B cell (primary cell): ENCODE measurements at places on chromosomes 16 and 17.
A peak's percentile ranks its signal among the peaks of the same experiment; 100 is the strongest.

GRCh38 chr16:63774302-63774701 lies 1347.6 kb downstream of the CDH11 start:
- no peak for DNase-seq

DNA sequence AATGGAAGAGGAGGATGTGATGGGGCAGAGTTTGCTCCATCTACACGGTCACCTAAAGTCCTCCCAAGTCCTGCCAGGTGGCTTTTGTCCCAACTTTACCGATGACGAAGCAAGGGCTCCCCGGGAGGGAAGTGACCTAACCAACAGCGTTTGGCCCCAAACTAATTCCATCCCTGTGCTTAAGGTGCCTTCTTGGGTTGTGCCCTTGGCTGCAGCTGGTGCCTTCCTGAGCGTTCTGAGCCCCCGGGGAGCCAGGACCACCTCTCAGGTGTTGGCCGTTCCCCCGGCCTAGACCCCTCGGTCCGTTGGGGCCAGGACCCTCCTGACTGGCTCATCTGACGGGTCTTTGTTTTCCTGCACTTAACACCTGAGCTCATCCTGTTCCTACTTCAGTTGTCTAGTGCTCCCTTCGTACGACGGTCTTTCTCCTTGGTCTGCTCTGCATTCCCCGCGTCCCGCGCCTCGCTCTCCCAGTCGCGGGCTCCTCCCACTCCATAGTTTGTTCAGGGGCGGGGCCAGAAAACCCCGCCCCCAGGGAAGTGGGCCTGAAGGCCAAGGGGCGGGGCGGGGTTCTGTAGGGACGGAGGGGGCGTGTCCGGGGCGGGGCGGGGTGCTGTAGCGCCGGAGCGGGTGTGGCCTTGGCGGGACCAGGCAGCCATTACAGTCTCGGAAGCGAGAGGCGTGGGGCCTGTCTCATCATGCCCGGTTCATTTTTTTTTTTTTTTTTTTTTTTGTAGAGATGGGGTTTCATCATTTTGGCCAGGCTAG lies 822 bp upstream of the ZSCAN10 start:
- DNase-seq: peak; percentile 88

DNA sequence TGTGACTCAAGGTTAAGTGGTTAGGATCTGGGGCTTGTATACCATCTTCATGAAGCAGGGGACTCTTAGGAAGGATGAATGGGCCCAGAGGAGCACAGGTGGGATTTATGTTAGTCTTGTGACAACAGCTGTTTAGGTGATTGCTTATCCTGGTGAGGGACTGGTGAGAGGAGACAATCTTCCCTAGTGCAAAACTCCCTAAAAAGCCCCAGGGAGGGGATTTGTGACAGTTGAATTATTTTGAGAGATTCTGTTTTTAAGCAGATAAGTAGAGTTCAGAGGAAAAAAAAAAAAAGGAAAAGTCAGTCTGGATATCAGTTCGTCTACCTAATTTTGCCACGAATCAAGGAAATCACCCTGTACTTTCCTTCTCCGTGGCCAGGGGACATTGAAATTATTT lies 35.1 kb upstream of the SEC14L1 start:
- DNase-seq: no peak

DNA sequence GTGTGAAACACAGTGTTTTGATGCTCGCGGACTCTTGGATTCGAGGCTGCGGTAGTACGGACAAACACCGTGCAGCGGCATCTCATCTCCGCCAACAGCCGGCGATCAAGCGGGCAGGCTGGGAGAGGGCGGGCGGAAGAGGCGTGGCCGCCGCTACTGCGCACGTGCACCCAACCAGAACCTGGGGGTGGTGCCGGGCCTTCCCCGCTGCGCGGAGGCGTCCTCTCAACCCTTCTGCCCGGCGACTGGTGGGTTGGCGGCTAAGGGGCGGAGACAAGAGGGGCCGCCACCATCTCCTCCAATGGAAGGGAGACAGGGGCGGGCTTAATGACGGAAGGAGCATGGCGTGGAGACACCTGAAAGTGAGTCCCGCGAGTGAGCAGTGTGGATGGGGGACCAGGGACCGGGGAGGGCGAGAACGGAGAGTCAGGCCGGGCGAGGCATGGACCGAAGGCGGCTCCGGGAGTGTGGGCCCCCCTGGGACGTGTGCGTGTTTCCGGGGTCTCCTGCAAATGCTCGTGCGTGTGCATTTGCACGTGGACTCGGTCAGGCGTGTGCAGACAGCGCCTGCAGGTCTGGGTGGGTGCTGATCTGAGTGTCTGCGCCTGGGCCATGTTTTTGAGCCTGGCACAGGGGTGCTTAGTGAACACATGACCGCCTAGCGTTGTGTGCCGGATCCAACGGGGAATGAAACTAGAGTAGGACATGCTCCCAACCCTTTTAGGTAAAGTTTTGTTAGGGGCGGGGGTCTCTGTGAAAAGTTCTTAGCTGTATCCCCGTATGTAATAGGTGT lies at the start of gene DHODH:
TSS of gene DHODH (plus strand) at position 321 of the 793 bp plus-strand sequence. CDS start at position 342, 21 bp downstream.
- DNase-seq: peak; percentile 99

GRCh38 chr16:84467256-84467655 lies 37.2 kb downstream of the MEAK7 start:
- DNase-seq: no peak

DNA sequence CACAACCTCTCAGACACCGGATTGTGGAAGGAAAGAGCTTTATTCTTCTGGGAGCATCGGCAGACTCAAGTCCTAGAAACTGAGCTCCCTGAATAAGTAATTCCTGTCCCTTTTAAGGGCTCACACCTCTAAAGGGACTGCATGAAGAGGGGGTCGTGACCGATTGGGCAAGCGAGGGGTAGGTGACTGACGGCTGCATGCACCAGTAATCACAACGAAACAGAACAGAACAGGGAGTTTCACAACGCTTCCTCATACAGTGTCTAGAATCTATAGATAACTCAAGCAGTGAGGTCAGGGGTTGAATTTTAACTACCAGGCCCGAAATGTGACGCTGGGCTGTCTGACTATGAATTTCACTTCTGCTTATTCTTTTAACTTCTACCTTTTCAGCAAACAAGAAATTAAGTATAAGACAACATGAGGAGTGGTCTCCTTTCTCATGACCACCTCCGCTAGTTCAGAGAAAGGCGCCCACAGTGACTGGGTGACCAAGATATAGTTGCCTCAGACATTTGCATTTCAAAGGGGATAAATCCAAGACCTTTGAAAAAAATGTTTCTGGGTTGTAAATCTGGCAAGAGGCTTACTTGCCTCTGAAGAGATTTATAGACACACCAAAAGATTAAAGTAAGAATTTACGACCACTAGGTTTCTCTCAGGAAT lies 88.4 kb upstream of the ATF7IP2 start:
- DNase-seq: peak; percentile 90

DNA sequence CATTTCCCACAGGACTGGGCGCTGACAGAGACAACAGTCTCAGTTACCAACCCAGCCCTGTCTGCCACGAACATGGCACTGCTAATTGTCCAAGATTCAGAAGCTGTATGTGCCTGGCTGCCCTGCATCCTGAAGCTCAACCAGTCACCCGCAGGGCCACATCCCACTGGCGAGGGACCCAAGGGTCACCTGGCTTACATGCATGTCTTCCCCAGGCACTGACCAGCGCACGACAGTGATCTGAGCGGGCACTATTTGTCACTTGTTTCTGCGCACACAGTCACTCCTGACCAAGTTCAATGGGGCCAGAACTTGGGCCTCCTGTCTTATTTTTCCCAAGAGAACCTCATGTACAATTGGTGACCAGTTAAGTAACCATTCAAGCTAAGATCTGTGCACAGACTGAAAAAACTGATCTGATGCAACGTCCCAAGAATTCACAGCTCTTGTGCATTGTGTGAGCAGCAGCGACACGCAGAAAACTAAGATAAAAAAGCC lies 13.1 kb downstream of the USP7 start:
- DNase-seq: no peak

GRCh38 chr16:2432286-2432685 lies 3.0 kb downstream of the CCNF start:
- no peak for DNase-seq

- no peak for DNase-seq
Observed at GRCh38 chr17:40699371-40699770, 4.2 kb downstream of the KRT24 start.

DNA sequence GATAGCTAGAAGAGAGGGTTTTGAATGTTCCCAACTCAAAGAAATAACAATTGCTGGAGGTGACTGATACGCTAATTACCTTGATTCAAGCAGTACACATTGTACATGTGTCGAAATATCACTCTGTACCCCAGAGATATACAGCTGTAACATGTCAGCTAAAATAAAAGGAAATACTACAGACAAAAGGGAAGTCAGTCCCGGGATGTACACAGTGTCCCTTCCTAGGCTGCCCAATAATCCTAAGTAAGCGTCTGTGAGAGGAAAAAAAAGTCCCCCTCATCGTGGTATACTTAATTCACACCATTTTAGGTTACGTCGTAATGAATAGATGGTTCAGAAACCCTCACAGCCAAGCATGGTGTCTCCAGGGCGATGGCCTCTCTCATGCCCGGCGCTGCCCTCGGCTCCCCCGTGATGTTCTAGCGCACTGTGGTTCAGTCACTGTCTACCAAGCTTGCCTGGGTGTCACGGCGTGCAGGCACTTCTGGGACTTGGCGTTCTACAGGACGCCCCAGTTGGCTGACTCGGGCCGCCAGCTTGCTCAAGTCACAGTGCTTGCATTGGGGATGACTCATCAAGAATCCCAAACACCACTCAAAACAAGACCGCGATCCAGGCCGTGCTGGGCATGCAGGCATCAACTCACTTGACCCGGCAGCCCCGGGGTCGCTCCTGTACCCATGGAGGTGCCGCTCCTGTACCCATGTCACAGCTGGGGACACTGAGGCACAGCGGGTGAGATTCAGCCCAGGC lies 27.6 kb downstream of the CCDC40 start:
- no peak for DNase-seq

DNA sequence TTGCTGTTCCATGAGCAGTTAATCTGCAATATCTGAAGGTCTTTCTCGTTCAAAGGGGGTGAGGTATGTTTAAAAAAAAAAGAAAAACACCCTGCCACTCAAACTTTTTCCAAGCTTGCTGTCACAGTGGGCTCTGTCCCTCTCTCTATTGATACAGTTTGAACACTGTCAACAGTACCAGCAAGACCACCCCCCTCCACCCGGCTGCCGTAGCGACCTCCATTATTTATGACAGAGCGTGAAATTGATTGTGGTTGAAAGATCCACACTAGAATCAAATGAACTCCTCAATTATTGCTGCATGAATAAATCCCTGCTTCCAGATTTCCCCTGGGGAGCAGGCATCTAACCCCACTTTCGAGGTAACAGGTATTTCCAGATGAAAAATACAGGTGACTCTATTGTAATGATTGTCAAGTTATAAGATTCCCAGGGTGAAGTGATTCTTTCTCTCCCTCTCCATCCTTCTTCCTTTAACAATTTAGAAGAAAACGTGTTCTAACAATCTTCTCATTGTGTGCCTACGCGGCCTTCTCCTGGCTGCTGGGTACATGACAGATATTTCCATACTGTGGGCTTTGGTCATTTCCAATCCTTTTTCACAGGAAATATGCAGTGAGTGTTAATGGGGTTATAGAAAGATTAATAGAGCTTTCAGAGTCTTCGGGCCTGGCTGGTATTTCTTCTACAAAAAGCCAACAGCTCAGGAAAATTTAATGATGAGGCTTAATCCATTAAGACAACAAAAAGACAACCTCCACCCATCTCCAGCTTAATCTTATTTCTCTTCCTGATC lies 135.7 kb upstream of the C16orf82 start:
- no peak for DNase-seq

DNA sequence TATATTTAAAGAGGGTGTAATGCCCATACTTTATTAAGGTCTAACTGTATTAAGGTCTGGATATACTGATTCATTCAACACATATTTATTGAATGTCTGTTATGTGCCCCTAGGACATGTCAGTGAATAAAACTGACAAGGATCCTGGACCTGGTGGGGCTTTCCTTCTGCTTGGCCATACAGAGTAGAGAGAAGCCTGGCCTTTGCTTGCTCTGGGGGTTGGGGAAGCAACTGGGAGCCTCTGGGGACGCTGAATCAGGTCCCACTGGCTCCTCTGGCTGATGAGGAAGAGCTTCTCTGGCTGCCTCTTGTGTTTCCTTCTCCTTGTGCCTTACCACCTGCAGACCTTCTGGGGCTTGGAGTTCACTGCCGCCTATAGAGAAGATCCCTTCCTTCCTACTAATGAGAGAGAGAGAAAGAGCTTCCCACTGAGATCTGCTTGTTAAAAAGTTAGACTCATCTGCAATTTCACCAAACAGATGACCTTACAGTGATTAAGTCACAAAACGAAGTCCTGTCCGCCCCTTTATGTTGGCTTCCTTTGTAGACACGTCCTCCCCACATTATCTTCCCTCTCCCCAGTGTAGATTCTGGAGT lies 49.7 kb downstream of the MSI2 start:
- no peak for DNase-seq

GRCh38 chr16:14405611-14406537 lies 224.2 kb downstream of the PARN start:
- peak; percentile 42 for DNase-seq

- no peak for DNase-seq
Observed at GRCh38 chr17:50259477-50260324, 14.6 kb upstream of the TMEM92 start.

DNA sequence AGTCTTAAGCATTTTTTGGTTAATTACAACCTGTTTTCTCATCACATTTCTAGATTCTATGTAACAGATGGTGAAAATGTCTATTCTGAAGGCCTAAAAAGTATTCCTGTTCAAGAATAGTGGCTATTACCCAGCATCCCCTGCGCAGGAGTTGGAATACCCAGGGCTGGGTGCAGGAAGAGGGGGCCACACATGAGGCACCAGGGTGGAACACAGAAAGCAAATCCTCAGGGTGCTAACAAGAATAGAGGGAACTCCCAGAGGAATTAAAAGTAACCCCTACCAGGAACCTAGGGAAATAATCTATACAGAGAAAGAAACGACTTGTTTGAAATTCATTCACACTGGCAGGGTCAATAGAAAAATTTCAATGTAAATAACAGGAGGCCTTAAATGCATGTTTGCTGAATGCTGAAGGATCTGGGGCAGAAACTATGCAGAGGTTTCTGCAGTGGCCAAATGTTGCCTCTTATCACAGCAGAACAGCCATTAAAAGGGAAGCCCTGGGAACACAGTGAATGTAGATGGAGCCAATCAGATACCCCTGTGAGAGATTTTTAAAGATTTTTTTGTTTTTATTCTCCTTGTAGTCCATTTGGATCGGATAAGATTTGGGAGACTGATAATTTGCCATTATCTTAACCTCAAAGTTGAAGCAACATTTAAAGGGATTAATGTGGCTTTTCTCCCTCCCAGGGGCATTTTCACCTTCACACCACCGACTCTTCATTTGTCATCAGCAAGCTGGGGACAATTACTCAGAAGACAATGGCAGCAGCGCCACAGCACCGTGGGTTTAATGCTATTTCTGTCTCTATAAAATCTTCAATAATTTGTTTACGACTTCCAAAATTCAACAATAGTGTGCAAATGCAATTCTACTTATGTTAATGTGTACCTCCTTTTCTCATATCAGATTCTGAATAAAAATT lies 196.0 kb upstream of the PSMD7 start:
- no peak for DNase-seq

DNA sequence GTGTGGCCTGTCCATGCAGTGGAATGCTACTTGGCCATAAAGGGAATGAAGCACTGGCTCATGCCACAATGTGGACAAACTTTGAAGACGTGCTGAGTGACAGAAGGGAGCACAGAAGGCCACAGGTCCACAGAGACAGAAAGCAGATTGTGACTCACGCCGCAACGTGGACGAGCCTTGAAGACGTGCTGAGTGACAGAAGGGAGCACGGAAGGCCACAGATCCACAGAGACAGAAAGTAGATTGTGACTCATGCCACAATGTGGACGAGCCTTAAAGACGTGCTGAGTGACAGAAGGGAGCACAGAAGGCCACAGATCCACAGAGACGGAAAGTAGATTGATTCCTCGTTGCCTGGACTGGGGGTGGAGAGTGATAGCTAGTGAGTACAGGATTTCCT lies 19.2 kb downstream of the ZC3H18 start:
- no peak for DNase-seq

- no peak for DNase-seq
Observed at GRCh38 chr17:15194859-15195277, 70.3 kb downstream of the PMP22 start.
